ENCODE measurements at places on chromosomes 16 and 17. TPM values are rescaled to one million over a fixed set of nuclear protein-coding genes. Genes with fewer than 3 reads are reported as not detected.
A peak's percentile ranks its signal among the peaks of the same experiment; 100 is the strongest.

DNA sequence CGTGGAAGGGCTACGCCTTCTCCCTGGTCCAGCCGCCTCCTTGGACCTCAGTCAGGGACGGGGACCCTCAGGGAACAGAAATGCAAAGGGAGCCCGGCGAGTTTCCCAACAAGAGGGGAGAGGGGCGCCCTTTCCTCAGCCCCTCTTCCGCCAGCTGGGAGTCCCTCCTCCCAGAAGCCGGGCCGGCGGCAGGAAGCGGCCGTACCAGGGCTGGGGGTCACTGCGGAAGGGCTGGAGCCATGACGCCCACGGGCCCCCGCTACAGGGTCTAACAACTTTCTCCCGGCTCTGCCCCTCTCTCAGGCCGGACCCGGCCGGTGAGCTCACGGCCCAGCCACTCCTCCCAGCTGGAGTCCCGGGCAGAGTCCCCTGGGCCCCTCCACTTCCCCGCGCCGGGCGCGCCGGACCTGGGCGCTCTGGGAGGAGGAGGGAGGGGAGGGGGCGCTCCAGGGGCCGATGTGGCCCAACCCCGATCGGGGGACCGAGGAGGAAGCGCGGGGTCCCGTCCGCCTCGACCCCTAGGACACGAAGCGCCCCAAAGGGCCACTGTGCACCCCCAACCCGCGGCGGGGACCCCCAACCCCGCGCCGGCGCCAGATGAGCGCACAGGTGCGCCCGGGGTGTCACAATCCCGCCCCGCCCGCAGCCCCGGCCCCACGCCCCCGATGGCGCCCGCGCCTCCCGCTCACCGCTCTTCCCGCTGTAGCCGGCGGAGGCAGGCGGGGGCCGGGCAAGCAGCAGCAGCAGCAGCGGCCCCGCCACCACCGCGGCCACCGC lies 578 bp downstream of the PGAP6 start:
- DNase-seq, result peak; percentile 89

The OR1F1 gene
- polyA plus RNA-seq, result not detected

DNA sequence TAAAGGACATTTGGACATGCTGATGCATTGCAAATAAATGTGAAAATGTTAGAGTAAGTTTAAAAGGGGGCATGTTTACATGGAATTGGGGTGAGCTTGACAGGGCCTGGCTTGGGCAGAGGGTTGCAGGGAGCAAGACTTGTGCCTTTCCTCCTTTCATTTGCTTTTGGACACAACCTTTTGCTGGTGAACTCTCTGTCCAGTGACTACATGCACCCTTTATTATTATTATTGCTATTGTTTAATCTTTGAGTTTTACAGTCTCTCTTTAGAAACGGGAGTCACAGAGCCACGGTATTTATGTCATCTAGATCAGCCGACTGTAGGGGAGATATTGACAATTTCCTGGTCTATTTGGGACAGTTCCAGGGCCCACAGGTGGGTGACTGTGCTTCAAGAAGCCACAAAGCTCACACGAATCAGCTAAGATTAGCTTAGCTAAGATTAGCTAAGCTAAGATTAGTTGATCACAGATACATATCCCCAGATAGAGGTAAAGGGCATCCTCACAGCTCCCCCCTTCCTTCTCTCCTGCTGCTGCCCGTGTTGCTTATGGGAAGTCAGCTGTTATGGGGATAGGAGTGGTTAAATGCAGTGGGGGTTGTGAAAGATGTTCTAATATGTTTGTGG lies 28.9 kb upstream of the ETV4 start:
- DNase-seq, result no peak

- no peak for DNase-seq
These were observed 8.5 kb downstream of the NAGPA start for GRCh38 chr16:5025171-5025632.

DNA sequence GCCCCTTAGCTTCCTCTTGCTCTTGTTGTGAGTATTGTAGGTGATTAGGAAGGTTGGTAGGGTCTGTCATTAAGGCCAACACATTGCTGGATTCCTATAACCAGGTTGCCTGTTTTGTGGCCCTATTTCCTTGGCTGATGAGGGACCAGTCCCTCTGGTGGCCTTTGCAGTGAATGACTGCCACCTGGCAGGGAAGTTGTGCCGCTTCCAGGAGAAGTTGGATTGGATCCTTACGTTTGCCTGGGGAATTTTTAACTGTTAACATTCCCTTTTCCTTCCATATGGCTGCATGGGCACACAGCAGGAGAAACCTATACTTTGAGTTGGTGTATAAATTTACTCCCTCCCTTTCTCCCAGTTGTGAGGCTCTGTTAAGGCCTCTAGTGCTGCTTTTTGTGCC lies 32.4 kb downstream of the LCMT1 start:
- no peak for DNase-seq

GRCh38 chr17:80991645-80992076 lies at the start of gene CHMP6:
Gene CHMP6, plus strand, starts transcription at chr17:80991841. Its CDS starts 78 bp downstream, at chr17:80991919.
- DNase-seq, result peak; percentile 85

DNA sequence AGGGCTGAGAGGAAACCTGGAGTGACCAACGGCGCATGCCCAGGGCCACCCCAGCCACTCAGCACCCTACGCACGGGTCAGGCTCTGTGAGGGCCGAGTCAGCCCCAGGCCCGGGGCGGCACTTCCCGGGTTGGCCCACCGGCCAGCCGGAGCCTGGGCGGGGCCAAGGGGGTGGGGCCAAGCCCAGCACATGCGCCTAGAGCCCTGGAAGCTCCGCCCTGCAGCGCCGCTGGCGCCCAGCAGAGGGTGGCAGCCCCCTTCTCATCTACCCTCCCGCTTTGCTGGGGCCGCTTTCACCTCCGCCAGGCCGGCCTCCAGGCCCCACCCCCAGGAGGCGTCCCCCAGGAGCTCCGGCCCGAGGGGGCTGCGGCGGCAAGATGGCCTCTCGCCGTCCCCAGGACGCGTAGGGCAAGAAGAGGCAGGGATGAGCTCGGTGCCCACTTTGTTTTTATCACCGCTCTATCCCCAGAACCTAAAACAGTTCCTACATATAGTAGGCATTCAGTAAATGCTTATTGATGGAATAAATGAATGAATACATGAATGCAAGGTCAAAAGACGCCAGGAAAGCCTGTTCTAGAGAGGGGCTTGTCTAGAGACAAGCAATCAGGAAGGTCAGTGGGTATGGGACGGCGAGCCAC lies 31.3 kb downstream of the MYO18A start:
- DNase-seq, result peak; percentile 97

DNA sequence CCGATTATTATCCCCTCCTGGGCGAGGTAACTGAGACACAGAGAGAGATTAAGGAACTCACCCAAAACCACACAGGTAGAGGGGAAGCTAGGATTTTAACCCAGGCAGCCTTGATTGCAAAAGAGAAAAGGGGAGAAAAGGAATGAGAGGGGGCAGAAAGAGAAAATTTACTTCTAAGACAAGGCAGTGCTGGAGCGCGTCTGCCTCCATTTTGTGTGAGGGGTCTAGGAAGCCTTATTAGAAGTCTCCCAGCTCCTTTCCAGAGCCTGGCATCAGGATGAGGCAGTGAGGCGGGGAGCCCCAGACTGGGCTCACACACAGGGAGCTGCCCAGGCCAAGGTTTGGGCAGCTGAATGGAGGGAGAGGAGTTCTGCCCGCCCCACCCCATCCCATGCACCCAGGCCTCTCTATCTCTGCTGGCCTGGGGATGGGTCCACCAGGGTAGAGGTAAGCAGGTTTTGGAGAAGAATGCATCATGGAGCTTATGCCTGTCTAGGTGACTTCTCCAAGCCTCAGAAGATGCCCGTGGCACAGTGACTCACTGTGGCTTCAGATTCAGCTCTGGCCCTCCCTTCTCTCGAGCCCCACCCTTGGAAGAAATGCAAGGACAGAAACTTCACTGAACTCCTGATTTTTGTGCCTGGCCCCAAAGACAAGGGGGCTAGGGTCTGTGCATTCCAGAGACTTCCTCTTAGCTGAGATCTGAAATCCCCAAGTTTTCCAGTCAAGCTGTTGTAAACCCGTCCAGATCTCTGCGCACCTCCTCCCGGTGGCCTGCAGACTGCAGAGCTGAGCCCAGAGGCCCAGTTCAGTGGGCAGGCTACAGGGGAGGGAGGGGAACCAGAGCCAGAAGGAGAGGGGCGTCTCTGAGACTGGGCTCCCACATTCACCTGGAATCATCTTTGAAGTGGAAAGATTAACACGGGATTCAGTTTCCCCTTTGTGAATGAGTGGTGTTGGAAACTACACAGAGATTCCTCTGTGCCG lies 95.1 kb upstream of the CDH5 start:
- no peak for DNase-seq

The CCL23 gene
- polyA plus RNA-seq, result 0.52 TPM

- no peak for DNase-seq
These were observed 114.5 kb upstream of the CHMP6 start for GRCh38 chr17:80876950-80877728.

- DNase-seq, result no peak
These were observed 28.7 kb downstream of the NXPH3 start for GRCh38 chr17:49604314-49604869.

DNA sequence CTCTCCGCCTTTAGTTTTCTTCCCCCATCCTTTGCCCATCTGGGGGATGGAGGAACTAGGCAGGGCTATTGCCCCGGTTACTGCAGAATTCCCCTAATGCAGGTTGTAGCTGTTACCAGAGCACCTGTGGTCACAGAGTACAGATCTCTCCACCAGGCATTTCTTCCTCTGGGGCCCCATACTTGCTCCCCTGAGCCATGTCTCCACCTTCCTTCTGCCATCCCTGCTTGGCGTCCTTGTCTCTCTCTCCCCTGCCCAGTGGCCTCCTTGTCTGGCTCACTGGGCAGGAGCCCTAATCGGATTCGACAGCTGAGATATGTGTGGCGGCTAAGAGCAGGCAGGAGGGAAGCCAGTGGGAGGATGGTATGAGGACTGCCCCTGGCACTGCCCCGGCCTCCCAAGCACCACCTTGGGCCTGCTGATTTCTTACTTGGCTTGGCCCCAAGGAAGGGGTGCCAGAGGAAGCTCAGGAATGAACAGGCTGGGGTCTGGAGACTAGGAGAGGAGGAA lies 2.0 kb downstream of the RARA start:
- no peak for DNase-seq

DNA sequence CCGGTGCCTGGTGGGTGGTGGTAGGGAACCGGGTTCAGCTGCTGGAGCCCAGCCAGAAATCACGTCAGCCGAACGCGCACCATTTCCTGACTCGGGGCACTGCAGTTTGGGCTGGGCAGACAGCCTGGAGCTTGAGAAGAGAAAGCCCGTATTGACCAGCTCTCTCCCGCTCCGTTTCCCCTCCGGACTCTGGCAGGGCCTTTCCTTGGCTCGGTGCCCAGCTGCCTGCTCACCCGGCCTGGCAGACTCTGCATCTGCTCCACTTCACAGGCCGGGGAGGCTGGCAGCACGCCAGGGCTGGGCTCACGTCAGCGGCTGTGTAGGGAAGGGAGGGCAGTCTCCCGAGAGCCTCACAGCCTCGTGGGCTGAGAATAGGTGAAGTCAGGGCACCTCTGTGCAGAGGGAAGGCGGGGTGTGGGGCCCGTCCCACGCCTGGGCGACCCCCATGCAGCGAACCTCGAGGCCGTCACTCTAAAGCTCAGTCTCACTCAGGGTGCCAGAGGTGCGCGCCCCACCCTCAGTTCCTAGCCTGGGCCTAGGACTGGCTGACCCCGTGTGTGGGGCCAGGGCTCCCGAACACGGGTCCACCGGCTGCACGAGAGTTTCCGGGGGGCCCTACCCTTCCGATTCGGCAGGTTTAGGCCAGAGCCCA lies 59.1 kb downstream of the OR1D5 start:
- peak; percentile 98 for DNase-seq

DNA sequence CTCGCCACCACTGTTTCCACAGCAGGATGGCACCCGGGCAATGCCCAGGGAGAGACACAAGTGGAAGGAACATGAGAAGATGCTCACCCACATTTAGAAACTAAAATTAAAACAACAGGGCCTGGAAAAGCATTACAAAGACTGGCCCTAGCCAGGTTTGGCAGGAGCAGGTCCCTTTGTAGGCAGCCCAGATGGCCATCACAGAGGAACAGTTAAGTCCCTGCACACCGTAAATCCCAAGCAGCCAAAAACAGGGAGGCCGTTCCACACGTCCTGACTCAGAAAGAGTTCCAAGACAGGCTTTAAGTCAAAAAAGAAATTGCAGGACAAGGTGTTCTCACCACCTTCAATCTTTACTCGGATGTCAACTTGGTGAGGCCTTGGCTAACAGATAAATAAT lies 127.1 kb downstream of the DYNLRB2 start:
- DNase-seq, result no peak

GRCh38 chr17:35607239-35607847 lies 20.2 kb downstream of the AP2B1 start:
- DNase-seq, result no peak

The SMPD3 gene
- 2.7 TPM for polyA plus RNA-seq

GRCh38 chr16:4015275-4016004 lies 100.8 kb downstream of the ADCY9 start:
- no peak for DNase-seq
